ENCODE measurements at places on chromosomes 16 and 17. TPM values are rescaled to one million over a fixed set of nuclear protein-coding genes. Genes with fewer than 3 reads are reported as not detected.

GRCh38 chr17:18041776-18042175, 2.6 kb downstream of the GID4 start:
- no peak for DNase-seq

DNA sequence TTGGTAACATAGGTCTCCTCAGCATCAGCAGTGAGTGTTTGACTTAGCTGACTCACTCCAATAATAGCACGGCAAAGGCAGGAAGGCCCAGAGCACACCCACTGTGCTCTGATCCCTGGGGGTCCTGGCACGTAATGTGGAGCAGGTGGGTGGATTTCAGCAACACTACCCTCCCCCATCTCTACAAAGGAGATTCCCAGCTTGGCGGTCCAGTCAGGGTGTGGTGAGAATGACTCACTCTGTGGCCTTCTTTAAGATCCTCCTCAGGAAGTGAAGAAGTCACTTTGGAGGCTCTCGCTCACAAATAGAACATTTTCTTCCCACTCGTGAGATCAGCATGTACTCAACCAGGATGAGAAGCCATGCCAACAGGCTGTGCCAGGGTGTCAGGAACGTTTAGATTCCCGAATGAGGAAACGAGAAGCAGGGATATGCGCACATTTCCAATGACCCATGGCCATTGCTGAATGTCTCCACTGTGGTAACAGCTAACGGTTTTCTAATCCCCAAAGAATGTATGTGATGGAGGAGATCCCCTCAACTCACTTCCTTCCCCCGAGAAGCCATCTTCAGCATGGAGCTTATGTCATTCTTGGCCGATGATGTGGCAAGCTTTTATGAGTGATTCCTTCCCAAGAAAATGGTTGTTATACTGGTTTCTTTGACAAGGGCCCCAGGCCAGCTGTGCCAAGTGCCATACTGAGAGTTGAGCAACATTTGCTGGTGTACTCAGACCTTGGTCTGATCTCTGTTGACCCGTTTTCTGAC, 365.2 kb downstream of the C16orf95 start:
- no peak for DNase-seq

The DOC2B gene
- total RNA-seq: 0.31 TPM

DNA sequence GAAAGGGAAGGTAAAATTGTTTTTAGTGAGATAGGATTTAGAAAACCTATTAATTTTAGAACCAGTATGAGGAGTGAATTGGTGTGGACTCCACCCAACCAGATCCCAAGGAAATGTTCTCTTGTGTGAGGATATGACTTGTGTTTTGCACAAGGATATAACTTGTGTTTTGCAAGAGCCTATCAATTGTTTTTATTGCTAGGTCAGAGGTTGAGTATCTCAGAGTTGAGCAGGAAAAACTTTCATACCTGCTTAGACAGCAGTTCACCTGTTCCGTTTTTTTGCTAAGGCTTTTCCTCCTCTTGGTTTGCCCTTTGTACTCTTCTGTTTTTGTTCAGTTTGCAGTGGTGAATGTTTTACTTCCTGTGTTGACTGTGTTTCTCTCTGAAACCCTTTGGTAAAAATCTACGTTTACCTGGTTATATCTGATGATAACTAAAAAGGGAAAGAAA, 5.1 kb downstream of the NBR1 start:
- DNase-seq: no peak

- no peak for DNase-seq
These were observed 58.2 kb upstream of the RPH3AL start for GRCh38 chr17:410543-411401.

GRCh38 chr17:48546924-48547807, 2.3 kb upstream of the HOXB2 start:
- no peak for DNase-seq

The CDH3 gene
- 1.1 TPM for total RNA-seq

GRCh38 chr16:49498666-49499413, 125.2 kb downstream of the C16orf78 start:
- peak; percentile 87 for DNase-seq

DNA sequence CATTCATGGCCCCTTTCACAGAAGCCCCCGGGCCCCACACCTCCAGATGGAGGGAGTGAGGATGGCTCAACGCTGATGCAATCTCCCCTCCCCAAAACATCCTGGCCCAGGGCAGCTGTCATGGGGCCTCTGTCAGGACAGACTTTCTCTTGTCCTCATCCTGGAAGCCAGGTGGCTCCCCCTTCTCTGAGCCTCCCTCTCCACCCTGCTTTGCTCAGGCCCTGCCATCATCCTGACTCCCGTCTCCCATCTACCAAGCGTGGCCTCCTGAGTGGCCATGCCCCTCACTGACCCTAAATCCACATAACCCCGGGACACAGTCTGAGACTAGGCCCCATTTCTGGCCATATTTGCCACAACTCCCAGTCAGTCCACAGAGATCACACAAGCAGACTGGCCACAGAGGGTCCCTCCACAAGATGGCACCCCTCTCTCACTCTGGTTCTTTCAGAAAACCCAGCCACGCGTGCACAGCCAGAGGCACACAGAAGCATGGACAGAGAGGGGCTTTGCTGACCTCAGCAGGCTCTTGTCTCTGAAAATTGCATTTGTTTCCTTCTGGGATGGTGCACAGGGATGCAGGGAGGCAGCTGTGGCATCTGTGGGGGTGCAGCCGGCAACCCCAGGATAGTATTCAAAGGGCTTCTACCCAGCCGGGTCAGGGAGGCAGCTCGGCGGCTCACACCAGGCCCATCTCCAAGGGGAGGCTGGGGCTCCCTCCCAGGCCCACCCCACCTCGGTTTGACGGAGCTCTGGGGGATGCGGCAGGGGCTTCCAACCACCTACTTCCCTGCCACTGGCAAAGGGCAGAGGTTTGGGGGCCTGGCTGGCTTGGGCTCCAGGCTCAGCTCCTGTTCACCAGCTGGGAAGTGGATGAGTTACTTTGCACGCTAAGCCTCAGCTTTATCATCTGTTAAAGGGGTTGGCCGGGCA, 16.9 kb downstream of the DOC2B start:
- DNase-seq: no peak

DNA sequence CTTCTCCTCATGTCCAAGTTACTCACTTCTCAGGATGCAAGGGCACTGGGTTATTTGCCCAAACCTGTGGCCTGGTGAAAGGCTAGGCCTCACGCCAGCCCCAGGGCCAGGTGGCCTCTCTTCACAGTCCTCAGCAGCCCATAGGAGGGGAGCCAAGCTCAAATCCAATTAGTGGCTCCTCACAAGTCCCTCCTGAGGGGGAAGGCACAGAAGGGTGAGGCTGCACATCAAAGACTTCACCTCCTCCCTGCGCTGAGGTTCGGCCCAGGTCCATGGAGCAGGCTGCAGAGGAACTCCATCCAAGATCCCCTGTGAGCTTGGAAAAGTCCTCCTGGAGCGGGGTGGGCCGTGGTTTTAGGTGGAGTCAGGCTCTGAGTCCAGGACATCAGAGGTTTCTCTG, 320.0 kb downstream of the FOXL1 start:
- no peak for DNase-seq

DNA sequence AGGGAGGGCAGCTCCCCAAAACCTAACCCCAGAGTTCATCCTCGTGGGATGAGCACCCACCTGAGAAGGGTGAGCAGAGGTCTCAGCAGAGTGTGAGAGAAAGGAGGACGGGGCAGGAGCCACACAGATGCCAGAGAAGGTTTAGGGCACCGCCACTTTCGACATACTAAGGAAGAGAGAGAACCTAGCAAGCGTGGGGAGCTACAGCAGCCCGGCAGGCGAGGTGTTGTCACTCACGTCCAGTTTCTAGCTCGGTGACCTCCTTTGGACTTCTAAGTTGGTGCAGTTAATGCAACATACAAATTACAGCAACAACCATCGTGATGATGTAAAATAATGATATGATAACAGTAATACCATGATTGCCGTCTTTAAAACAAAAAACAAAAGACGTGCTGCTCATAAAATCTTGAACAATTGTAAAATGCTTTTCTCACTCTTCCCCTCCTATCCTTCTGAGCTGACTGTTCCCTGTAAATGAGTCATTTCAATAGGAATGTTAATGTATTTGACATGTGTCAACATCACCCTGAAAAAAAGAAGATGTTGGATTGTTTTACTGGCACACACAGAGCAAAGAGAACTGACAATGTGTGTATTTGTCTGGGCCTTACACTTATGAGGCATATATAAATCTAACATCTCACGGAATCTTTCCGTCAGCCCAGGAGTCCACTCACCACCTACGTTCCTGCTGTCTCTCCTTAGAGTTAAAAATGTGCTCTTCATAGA, 158.2 kb upstream of the MAF start:
- DNase-seq: no peak

DNA sequence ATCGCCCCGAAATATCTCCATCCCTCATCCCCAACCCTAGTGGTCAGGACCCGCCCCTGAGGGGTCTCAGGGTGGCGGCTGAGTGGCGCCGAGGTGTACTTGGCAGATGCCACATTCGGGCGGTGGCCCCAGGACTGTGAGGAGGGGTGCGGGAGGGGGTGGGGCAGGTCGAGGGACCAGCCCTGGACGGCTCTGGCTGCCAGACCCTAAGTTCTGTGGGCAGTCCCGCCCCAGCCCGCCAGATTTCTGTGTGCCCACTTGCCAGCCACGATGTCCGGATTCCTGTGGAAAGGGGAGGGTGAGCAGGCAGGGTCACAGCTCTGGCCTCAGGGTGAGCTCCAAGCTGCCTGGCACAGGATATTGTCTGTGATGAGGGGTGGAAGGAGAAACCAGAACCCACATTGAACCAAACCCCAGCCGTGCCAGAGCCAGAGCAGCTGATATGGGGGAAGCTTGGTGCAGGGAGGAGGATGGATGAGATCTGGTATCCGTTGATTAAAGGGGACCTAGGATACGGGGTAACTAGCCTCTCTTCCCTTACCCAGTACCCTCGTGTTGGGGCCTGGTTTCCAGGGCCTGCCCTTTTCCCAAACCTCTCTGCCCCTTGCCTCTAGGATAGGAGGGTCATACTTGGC, 1.1 kb upstream of the CHAD start:
- no peak for DNase-seq

DNA sequence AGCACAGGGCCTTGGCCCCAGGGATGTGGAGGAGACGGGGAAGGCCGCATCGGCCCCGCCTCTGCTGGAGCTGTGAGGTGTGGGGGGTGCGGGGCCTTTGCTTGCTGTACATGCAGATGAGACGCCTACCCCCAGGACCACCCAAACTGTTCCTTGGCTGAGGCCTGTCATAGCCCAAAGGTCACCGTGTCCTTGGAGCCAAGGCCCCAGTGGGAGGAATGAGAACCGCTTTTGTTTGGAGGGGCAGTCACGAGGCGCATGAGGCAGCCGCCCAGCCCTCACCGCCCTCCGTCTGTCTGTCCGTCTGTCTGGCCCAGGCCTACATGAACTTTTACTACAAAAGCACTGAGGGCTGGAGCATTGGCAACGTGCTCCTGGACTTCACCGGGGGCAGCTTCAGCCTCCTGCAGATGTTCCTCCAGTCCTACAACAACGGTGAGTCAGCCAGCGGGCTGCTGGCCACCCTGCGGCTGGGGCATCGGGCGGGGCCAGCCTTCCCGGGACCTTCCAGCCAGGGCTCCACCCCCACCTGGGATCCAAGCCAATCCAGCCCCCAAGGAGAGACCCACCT, 8.8 kb downstream of the TAX1BP3 start:
- no peak for DNase-seq

DNA sequence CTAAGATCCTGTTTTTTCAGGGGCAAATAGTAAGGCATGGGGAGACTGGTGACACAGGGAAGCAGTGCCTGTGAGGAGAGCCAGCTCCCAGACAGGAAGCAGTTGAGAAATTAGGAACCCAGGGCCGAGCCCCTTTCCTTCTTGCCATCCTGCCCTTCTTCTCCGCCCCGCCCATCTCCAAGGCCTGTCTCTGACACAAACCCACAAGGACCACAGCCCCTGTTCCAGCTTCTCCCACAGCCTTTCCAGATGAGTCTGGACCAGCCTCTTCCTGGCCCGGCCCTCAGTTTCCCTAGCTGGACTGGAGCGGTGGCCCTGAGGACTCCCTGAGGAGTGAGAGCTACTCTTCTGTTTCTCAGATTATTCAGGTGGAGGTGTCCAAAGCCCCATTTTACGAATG, 9.9 kb downstream of the CCDC102A start:
- peak; percentile 41 for DNase-seq

The NPIPB4 gene
- total RNA-seq: 116 TPM

The DDX52 gene
- 44.7 TPM for total RNA-seq

The SULT1A2 gene
- total RNA-seq: not detected

DNA sequence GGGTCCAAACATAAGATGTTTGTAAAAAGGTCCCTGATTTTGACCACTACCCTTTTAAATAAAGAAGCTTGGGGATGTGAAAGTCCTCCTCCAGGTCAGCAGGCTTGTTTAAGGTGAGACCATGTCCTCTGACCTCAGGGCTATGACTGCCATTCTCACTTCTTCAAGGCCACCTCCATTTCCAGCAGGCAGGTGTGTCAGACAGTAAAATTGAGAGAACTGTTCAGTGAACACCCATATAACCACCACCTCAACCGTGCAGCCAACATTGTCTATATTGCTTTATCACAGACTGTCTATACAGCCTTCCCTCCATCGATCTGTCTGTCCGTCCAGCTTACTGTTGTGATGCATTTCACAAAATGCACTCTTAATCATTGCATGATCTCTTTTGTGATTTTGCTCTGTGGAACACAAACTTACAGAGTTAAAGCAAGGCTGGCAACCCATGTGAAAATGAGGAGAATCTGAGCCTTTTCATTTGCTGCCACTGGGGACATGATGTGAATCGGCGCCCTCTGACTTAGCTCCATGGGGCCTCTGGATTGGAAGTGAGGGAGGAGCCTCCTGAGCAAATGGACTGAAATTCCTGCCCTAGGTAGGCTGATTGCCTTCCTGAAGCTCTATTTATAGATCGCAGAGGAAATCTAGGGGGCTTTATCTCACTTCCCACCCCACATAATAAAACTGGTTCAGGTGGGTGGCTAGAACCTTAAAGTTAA, 53.8 kb downstream of the ZNRF1 start:
- DNase-seq: no peak

DNA sequence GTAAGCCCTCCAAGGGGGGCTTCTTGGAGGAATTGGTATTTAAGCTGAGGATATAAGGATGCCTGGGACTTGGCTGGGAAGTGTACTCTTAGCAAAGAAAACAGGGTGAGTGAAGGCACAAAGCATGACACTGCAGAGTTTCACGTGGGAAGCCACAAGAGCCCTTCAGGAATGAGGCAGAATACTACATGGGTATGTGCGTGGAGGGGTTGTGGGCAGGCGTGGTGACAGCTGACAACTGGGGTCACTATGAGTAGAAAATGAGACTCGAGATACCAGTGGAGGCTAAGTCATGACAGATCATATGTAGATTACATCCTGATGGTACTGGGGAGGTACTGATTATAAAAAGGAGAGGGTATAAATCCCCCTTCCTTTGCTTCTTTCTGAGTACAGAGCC, 78.1 kb upstream of the XYLT1 start:
- DNase-seq: no peak

DNA sequence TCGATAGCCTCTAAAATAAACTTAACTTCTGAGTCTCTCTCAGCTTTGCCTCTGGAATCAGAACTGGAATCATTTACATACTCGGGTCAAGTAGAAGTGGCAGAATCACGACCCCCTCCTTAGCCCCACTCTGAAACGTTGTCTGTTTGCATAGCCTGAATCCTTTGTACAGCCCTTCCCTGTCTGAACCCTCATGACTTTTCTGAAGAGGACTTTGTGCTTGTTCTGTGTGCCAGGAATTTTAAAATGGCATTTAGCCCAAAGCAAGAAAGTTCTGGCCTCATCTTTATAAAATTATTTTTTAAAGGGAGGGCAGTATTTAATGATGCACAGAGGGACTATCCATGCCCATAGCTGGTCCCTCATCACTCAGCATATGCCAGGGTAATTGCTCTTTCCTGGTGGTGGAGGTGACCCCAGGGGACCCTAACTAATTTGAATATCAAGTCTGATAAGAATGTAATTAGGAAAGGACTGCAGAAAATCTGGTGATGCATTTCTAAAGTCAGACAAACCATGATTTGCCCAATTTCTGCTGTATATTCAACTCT, 342.7 kb upstream of the TNRC6C start:
- no peak for DNase-seq

The KRT31 gene
- total RNA-seq: not detected

The EPN3 gene
- total RNA-seq: not detected
